ENCODE measurements at places on chromosomes 5 and 9.
A peak's percentile ranks its signal among the peaks of the same experiment; 100 is the strongest.

DNA sequence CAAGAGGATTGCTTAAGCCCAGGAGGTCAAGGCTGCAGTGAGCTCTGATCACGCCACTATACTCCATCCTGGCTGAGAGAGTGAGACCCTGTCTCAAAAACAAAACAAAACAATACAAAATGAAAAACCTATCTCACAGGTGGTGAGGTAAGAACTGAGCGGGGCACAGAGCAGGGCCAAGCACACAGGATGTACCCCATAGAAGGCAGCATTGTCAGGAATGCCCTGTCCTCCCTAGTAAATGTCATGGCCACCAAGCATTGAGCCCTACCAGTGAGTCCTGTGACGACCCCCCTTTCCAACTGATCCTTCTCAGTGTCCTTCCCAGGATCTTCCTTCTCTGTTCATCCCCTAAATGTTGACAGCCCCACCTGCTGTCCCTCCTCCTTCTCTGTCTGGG, 44.6 kb upstream of the ALDH1B1 start:
- no peak for DNase-seq

- DNase-seq, result no peak
Observed at GRCh38 chr5:100516285-100516684, 18.9 kb upstream of the FAM174A start.

DNA sequence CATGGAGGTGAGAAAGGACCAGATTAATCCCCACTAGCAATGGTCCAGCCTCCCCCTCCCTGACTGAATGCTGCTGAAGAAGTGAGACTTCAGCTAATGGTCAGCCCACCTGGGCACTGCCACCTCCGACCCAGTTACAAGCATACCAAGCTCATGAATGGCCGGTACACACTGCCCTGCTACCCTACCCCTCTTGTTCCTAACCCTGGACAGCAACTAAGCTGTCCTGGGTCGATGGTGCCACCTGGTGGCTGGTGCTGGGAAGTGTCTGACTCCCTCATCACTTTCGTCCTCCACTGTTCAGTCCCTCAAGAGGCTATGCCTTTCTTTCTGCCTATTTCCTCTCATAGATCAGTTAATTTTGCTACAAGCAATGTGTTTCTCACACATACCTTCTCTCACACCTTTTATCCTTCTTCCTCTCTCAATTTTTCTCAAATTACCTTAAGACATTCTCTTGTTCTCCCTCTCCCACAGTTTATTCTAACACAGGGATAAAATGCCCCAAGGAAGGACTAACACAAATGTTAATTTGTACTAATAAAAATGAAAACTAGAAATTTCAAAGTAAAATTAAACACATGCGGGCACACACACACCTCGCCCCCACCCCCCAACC, 42.4 kb downstream of the PAX5 start:
- peak; percentile 11 for DNase-seq

- DNase-seq, result no peak
Observed at GRCh38 chr9:100515578-100516494, 42.9 kb downstream of the TMEFF1 start.

- no peak for DNase-seq
Observed at GRCh38 chr5:64790210-64790609, 21.5 kb downstream of the CWC27 start.

GRCh38 chr5:53262348-53262970, 152.9 kb upstream of the MOCS2 start:
- DNase-seq, result no peak

DNA sequence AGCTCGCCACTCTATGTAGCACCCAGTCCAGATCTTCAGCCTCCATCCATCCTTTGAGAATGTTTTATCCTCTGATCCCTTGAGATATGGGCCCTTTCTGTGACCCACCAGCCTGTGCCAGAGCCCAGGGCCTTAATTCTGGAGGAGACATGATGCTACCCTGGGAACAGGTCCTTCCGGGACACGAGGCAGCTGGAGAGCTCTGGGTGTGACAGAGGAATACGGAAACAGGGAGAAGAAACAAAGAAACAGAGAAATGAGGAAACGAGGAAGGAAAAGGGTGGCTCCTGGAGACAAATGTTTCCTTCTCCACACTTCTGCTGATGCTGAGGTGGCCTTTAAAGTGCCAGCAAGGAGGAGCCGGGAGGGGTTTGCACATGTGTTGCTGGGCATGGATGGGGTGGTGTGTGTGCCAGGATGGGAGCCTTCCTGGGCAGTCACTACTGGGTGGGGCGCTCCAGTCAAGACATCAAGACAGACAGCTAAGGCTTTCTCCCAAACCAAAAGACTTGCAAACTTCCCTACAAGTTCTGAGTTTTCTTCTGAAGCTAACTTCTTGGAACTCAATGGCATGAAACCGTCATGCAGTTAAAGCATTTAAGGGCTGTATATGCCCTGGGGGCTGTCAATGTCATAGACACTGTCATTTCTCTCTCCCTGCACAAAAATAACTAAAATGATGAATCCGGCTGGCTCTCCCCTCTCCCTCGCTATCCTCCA, 22.8 kb upstream of the MARCHF6 start:
- no peak for DNase-seq

DNA sequence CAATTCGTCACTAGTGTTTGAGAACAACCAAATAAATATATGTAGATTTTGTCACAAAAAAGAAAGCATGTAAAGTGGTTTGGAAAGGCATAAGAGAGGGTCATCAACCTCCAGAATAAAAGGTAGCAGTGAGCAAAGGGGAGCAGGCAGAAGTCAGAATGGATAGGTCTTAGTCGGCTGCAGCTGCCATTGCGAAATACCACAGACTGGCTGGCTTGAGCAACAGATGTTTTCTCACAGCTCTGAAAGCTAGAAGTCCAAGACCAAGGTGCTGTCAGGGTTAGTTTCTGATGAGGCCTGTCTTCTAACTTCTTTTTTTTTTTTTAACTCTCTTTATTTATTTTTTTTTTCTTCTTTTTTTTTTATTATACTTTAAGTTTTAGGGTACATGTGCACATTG, 208.1 kb upstream of the PIK3R1 start:
- no peak for DNase-seq

GRCh38 chr5:92181656-92182055, 798.5 kb upstream of the ARRDC3 start:
- no peak for DNase-seq

GRCh38 chr9:32969270-32969669, 32.2 kb downstream of the APTX start:
- DNase-seq, result no peak

GRCh38 chr9:7246917-7247522, 489.2 kb downstream of the KDM4C start:
- DNase-seq, result no peak

DNA sequence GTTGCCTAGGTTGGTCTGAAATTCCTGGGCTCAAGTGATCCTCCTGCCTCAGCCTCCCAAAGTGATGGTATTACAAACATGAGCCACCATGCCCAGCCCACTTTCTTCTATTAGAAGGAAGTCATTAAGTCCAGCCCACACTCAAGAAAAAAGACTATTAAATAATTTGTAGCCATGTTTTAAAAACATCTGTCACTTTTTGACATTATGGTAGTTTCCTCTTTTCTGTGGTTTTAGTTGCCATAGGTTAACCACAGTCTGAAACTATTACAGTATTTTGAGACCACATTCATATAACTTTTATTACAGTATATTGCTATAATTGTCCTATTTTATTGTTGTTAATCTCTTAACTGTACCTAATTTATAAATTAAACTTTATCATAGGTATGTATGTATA, 31.9 kb upstream of the C5orf24 start:
- no peak for DNase-seq

DNA sequence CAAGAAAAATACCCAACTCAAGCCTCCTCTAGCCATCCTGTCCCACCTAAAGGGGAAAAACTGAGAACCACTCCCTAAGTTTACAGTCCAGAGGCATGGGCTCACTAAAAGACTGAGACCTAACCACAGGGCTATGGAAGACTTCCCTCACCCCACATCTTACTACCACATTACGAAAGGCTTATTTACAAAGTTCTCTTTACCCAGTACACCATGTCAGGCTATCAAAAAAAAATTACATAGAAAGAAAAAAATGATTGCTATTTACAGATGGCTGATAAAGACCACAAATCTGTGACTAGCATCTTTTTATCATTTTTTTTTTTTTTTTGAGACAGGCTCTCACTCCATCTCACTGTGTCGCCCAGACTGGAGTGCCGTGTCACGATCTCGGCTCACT, 69.7 kb upstream of the TNPO1 start:
- no peak for DNase-seq

GRCh38 chr9:16410601-16411280, 459.7 kb downstream of the BNC2 start:
- DNase-seq, result no peak

- peak; percentile 87 for DNase-seq
Observed at GRCh38 chr5:150449517-150450339, at the start of gene RPS14. RPS14 (minus strand) TSS chr5:150449739; CDS start chr5:150447733, 2,006 bp downstream.

DNA sequence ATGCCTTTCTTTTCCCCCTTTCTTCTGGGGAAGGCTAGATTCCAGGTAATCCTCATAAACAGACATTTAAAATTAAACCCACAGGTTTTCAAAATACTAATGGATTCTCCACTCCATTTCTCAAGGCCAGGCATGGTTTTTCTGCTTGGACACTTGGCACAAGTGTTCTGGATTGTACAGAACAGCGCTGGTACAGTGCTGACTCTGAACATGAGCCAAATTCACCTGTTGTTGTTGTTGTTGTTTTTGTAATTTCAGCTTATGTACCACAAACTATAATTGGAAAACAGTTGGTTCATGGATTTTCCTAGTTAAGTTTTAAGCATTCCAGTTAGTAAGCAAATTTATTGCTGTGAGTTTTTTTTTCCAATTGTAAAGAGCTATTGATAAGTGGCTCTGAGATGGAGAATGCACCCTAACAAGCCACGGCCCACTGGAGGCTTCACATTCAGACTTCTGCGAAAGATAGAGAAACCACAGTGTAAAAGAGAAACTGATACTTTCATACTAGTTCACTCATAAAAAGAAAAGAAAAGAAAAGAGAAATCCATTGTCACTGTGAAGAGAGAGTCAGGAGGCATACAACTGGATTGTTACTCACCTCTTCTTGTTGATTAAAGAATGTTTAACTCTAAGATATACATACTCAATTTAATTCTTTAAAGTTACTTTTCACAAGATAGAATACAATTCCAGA, 16.2 kb upstream of the ITGA1 start:
- peak; percentile 17 for DNase-seq

DNA sequence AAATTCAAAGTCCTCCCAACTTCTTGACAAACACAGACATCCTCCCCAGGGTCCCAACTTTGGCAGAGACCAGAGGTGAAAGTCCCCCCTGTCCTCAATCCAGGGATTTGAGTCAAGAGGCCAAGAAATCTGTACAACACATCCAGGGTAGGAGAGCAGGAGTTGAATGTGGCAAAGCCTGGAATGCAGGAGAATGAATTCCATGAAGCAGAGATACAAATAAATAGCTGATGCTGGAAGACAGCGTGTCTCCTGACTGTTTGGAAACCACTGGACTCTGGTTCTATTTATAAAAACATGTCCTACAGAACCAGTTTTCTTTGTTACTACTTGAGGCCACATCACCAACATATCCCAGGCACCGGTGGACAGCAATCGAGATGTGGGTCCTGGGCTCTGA, 43.7 kb upstream of the SLIT3 start:
- DNase-seq, result no peak

Data from stimulated activated CD4-positive, alpha-beta T cell treated with anti-CD3 and anti-CD28 coated beads, Interleukin-1b, Interleukin-23, amount 100 ng/mL, for 4 hours (primary cell).